ENCODE measurements at places on chromosomes 16 and 17.

GRCh38 chr17:2849327-2849670 is 53.1 kb downstream of the RAP1GAP2 start:
- no peak for DNase-seq

- DNase-seq = no peak
Observed at GRCh38 chr16:53449816-53450517, 15.7 kb downstream of the RBL2 start.

DNA sequence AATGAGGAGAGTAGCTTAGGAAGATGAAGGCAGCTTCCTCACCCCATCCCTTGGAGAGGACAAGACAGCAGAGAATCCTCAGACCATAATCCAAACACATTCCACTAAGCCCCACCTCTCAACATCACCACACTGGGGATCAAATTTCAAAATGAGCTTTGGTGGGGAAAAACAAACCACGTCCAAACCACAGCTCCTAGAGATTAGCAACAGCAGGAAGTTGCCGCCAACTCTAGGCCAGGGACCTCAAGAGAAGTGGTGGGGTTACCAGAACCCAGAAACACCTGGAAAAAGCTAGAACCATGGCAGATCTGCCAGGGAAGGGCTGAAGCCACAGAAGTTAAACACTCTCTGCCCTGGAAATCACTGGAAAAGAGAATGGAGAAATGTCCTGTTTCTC is 571.6 kb downstream of the HS3ST4 start:
- no peak for DNase-seq

DNA sequence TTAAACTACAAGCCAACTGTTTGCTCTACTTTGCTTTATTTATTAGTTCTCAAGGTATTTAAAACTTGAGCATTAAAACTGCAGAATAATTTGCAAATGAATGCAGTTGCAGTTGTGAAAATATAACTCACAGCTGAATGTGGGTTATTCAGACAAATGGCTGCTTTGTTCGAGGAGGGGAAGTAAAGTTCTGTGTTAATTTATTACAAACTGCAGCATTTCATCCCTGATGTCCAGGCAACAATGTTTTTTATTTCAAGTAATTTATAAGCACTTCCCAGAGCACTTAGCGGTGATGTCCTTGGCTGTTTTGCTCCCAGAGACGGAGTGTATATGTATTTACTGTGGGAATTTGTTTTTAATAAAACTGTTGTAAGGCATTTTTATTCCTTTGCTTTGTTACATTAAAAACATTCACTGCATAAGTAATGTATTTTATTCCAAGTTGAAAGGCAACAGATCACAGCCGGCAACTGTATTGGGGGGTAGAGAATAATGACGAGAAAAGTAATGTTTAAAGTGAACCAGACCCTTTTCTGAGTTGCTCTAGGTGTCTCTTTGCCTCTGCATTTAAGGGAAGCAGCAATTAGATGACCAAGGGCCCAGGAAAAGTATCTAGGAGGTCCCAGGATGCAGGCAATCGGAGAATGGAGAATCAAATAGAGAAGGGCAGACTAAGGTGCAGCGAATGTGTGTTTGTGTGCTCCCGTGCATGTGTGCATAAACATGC is 291.2 kb upstream of the SALL1 start:
- DNase-seq = no peak

DNA sequence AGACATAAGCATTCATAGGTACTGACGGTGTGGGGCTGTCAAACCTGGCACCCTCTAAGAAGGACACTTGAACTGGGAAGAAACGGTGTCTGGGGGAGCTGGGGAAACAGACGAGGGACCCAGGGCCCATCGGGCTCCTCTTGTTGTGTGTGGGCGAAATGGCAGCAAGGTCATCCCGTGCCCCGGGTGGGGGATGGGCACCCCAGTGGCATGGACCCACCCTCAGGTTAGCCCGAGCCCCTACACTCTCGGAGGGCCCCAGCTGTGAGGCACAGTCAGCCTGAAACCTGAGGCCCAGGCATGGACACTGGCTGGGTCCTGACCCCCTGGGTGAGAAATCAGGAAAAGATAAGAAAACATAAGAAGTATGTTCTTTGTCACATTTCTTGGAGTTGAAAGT is 57.1 kb downstream of the MYO18A start:
- no peak for DNase-seq

GRCh38 chr16:17318238-17318637 is 152.5 kb downstream of the XYLT1 start:
- DNase-seq = no peak
